ENCODE measurements at places on chromosomes 11 and 22.

GRCh38 chr11:102220728-102221467 lies 96.4 kb upstream of the BIRC3 start:
- H3K4me3 ChIP-seq, result no peak overlapping the region
- DNase-seq, result no peak
- H3K27me3 ChIP-seq, result no peaks in the 10 kb centered on the region
- no peaks in the 10 kb centered on the region for H3K4me1 ChIP-seq
- no peak overlapping the region for H3K27ac ChIP-seq

DNA sequence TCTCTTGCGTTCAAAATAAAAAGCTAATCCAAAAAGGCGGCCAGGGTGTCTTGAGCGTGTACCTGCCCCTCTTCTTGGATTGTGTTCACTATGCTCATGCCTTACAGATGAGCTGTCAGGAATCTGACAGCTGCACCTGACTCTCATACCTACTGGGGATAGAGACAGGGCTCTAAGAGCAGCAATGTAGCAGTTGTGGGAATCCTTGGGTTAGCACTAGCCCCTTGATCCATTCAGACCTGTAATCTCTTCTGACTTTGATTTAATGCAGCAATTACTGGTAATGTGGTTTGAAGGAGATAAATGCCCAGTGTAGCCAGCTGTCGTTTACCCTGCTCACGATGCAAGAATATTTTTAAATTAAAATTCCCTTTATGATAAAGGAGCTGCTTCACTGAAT lies 145.8 kb downstream of the APOL5 start:
- H3K4me1 ChIP-seq, result no peaks in the 10 kb centered on the region
- H3K36me3 ChIP-seq, result no peaks in the 10 kb centered on the region
- DNase-seq, result no peak
- H3K4me3 ChIP-seq, result no peak overlapping the region
- peak overlapping the region; percentile 7 for H3K27ac ChIP-seq
- no peaks in the 10 kb centered on the region for H3K27me3 ChIP-seq

DNA sequence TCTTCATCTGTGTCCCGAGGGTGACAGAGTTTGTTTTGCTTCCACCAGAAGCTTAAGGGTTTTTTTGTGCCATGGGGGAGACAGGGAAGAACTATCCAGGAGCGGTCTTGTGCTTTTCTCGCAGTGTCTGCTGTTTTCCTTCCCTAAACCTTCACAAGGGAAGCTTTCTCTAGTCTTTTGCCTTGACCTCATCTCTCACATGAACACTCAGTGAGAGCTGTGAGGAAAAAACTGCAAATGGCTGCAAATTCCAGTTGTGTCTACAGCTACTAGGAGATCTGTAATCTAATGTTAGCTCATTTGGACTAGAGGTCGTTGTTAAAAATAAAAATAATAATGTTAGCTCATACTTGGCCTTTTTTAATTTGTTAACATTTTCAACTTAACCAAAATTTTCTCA lies 264.7 kb upstream of the SESN3 start:
- no peak overlapping the region for H3K4me3 ChIP-seq
- H3K4me1 ChIP-seq, result no peaks in the 10 kb centered on the region
- no peak for DNase-seq
- H3K27me3 ChIP-seq, result no peaks in the 10 kb centered on the region

DNA sequence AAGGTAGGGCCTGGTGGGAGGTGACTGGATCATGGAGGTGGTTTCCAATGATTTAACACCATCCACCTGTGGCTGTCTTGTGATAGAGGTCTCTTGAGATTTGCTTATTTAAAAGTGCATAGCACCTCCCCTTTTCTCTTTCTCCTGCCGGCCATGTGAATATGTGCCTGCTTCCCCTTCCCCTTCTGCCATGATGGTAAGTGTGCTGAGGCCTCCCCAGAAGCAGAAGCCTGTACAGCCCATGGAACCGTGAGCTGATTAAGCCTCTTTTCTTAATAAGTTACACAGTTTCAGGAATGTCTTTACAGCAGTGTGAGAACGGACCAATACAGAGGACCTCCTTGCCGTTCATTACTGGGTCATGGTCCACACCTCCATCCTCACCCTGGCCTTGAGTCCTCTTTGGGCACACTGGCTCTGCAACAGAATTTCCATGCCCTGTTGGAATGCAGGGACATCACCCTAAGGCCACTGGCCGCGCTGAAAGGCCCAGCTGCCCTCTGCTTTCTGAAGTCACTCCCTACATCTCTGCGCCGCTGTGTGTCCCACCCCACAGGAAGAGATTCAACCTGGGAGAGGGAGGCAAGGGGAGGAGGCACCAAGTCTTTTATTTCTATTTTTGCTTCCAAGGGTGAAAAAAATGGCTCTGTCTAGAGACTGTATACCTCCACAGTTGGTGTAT lies 49.0 kb upstream of the DKK3 start:
- H3K36me3 ChIP-seq, result no peaks in the 10 kb centered on the region
- no peaks in the 10 kb centered on the region for H3K4me1 ChIP-seq
- H3K27ac ChIP-seq, result no peak overlapping the region
- DNase-seq, result peak; percentile 36
- no peak overlapping the region for H3K4me3 ChIP-seq

- no peak overlapping the region for H3K4me3 ChIP-seq
- H3K36me3 ChIP-seq, result peaks cover 6% of the 10 kb centered on the region
- no peaks in the 10 kb centered on the region for H3K27me3 ChIP-seq
Measured at GRCh38 chr11:116928102-116928777, 90.8 kb upstream of the APOA1 start.

DNA sequence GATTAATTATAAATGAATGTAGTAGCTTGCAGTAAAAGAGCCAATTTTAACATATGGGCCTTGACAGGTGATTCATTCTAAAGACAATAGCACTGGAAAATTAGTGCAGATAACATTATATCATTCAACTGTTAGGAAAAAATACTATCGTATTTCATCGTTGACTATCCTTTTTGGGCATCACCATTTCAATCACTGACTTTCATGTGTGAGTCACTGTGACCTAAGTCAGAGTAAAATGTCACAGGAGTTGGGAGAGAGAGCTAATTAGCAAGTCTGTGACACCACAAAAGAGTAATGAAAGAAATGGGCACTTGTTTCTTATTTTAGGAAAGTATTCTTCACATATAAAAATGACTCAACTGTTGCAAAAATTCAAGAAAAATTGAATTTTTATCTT lies 253.8 kb upstream of the CNTN5 start:
- H3K4me3 ChIP-seq, result no peak overlapping the region
- no peaks in the 10 kb centered on the region for H3K36me3 ChIP-seq
- no peaks in the 10 kb centered on the region for H3K27me3 ChIP-seq
- no peaks in the 10 kb centered on the region for H3K4me1 ChIP-seq
- no peak overlapping the region for H3K27ac ChIP-seq

- peaks cover 26% of the 10 kb centered on the region for H3K4me1 ChIP-seq
- peak overlapping the region; percentile 93 for H3K27ac ChIP-seq
- no peaks in the 10 kb centered on the region for H3K36me3 ChIP-seq
Measured at GRCh38 chr11:569158-569885, 6.9 kb upstream of the PHRF1 start.

DNA sequence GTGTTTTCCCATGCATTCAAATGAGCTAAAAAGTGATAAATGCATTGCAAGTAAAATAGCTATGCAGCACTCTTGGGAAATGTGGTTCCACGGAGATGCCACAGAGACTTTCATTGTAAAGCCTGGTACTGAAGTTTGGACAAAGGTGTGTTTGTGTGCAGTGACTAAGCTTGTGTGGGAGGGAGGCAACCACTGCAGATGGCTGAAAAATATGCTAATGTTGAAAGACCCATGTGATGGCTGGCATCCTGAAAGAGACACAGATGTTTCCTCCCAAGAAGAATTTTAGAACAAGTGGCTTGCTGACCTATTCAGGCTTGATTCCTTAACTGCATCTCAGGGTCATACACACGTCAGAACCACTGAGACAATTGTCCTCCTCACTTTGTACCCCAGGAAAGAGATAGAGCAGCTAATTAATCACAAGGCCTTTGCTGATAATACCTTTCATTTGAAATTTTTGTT lies 73.8 kb downstream of the FAM76B start:
- H3K36me3 ChIP-seq, result no peaks in the 10 kb centered on the region
- no peak overlapping the region for H3K27ac ChIP-seq
- no peaks in the 10 kb centered on the region for H3K4me1 ChIP-seq
- H3K27me3 ChIP-seq, result no peaks in the 10 kb centered on the region

GRCh38 chr11:15605094-15605493 lies 490.4 kb downstream of the INSC start:
- H3K4me1 ChIP-seq, result no peaks in the 10 kb centered on the region
- H3K27ac ChIP-seq, result no peak overlapping the region
- H3K36me3 ChIP-seq, result no peaks in the 10 kb centered on the region
- no peaks in the 10 kb centered on the region for H3K27me3 ChIP-seq
- no peak overlapping the region for H3K4me3 ChIP-seq

DNA sequence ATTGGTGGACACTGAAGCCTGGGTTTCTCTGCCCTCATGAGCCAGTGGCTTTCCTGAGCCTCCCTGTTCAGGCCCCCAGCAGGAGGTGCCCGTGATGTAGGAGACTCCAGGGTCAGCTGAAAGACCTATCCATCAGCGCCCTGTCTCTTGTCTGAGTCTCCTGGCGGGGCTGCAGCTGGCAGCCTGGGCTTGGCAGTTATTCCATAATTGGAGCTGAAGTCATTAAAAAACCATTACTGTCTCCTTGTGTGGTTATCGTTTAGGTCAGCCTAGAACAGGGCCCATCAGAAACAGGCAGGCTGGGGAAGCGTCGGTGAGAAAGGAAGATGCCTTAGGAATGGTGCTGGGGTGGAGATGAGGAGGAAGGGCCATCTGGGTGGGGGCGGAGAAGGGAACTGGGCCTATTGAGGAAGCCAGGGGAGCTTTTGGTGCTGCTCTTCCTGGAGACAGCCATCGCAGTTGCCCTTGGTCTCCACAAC lies 5.0 kb downstream of the TUB start:
- no peak overlapping the region for H3K4me3 ChIP-seq
- H3K36me3 ChIP-seq, result no peaks in the 10 kb centered on the region
- H3K27ac ChIP-seq, result peak overlapping the region; percentile 21

- H3K36me3 ChIP-seq, result no peaks in the 10 kb centered on the region
- no peak overlapping the region for H3K27ac ChIP-seq
- DNase-seq, result no peak
- H3K27me3 ChIP-seq, result no peaks in the 10 kb centered on the region
- H3K4me1 ChIP-seq, result no peaks in the 10 kb centered on the region
- no peak overlapping the region for H3K4me3 ChIP-seq
Measured at GRCh38 chr11:108961095-108961494, 296.2 kb downstream of the DDX10 start.

GRCh38 chr11:32153747-32154146 lies 62.9 kb downstream of the RCN1 start:
- no peaks in the 10 kb centered on the region for H3K4me1 ChIP-seq
- H3K36me3 ChIP-seq, result no peaks in the 10 kb centered on the region
- no peaks in the 10 kb centered on the region for H3K27me3 ChIP-seq
- no peak overlapping the region for H3K27ac ChIP-seq
- no peak overlapping the region for H3K4me3 ChIP-seq

DNA sequence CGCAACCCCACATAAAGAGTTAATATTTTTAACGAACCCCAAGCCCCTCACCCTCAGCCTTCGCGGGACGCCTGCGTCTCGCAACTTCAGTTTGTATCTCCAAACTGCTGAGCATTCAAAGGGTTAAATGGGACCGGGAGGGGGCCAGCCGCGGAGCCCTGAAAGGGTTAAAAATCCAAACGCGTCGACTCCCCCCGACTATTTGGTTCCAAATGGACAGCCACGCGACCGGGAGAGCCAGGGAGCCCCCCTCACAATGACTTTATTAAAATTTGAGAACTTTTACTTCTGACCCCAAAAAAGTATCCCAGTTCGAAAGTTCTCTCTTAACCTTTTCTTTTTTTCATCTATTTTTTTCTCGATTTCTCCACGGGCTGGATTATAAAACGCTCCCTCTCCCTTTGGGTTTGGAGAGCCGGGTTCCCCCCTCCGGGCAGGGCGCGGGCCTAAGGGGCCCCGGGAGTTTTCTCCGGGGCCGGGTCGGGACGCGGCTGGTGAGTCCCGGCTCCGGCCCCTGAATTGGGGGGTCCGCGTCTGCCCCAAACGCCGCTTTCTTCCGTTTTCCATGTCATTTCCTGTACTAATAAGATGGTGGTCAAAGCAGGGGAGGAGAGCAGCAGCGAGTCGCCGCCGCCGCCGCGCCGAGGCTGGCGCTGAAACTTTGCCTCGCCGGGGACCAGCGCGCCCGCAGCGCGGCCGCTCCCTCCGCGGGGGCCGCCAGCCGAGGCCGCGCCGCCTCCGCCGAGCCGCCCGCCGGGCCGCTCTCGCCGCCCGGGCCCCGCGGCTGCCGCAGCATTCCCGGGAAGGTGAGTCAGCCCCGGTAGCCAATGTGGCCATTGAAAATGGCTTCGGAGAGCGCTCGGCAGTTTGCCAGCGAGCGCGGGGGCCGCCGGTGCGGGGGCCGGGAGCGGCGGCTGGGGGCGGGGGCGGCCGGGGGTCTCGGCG lies at the start of gene PRDM11:
TSS of gene PRDM11 (plus strand) at position 568 of the 945 bp plus-strand sequence. CDS start 35,128 bp downstream, outside the sequence.
- DNase-seq, result no peak
- H3K36me3 ChIP-seq, result no peaks in the 10 kb centered on the region
- no peaks in the 10 kb centered on the region for H3K27me3 ChIP-seq
- peak within 1 kb of the TSS; percentile 95 for H3K27ac ChIP-seq
- peak within 1 kb of the TSS; percentile 77 for H3K4me3 ChIP-seq

GRCh38 chr22:40422558-40423309 lies 52.3 kb downstream of the SGSM3 start:
- H3K4me3 ChIP-seq, result no peak overlapping the region
- no peaks in the 10 kb centered on the region for H3K4me1 ChIP-seq
- peaks cover 88% of the 10 kb centered on the region for H3K36me3 ChIP-seq
- H3K27ac ChIP-seq, result peak overlapping the region; percentile 25
- no peaks in the 10 kb centered on the region for H3K27me3 ChIP-seq
- no peak for DNase-seq

- H3K27ac ChIP-seq, result no peak overlapping the region
- no peaks in the 10 kb centered on the region for H3K4me1 ChIP-seq
- DNase-seq, result no peak
- no peak overlapping the region for H3K4me3 ChIP-seq
- H3K36me3 ChIP-seq, result no peaks in the 10 kb centered on the region
Measured at GRCh38 chr11:31895926-31896325, 84.8 kb upstream of the PAX6 start.

GRCh38 chr11:17008099-17008498 lies 6.1 kb downstream of the PLEKHA7 start:
- no peaks in the 10 kb centered on the region for H3K27me3 ChIP-seq
- H3K36me3 ChIP-seq, result no peaks in the 10 kb centered on the region
- H3K27ac ChIP-seq, result no peak overlapping the region

DNA sequence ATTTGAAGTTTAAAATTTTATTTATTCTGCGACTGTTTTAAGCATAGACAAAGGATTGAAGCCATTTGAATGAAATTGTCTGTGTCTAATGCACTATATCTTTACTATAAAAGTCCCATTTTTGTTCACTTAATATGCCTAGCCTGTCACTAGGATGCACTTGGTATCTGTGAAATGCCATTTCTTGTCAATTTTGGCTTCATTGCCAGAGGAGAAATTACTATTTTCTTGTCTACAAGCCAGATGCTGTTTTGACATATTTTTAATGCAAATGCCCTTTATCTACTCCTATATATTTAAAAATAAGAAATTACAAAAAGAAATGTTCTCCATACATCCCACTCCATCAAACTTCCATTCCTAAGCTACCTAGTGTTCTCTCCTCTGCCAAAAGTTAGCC lies 1704.5 kb upstream of the RAG2 start:
- H3K27ac ChIP-seq, result no peak overlapping the region
- no peak overlapping the region for H3K4me3 ChIP-seq
- no peak for DNase-seq
- H3K27me3 ChIP-seq, result no peaks in the 10 kb centered on the region
- H3K36me3 ChIP-seq, result no peaks in the 10 kb centered on the region

- H3K27ac ChIP-seq, result peak overlapping the region; percentile 85
- H3K27me3 ChIP-seq, result no peaks in the 10 kb centered on the region
- no peak for DNase-seq
- no peaks in the 10 kb centered on the region for H3K4me1 ChIP-seq
- peak overlapping the region; percentile 70 for H3K4me3 ChIP-seq
Measured at GRCh38 chr11:118996926-118997626, 862 bp upstream of the CENATAC start.

- H3K4me3 ChIP-seq, result no peak overlapping the region
- DNase-seq, result no peak
- H3K27ac ChIP-seq, result no peak overlapping the region
- no peaks in the 10 kb centered on the region for H3K27me3 ChIP-seq
- H3K4me1 ChIP-seq, result no peaks in the 10 kb centered on the region
Measured at GRCh38 chr11:106937111-106937510, 81.2 kb downstream of the GUCY1A2 start.

Data from right atrium auricular region (tissue), 2 donors.